ENCODE measurements at places on chromosomes 7 and 10.

GRCh38 chr10:10869592-10869991 is 148.1 kb upstream of the CELF2 start:
- no peak for DNase-seq

GRCh38 chr7:147915781-147916180 is 674.8 kb upstream of the C7orf33 start:
- DNase-seq: no peak

DNA sequence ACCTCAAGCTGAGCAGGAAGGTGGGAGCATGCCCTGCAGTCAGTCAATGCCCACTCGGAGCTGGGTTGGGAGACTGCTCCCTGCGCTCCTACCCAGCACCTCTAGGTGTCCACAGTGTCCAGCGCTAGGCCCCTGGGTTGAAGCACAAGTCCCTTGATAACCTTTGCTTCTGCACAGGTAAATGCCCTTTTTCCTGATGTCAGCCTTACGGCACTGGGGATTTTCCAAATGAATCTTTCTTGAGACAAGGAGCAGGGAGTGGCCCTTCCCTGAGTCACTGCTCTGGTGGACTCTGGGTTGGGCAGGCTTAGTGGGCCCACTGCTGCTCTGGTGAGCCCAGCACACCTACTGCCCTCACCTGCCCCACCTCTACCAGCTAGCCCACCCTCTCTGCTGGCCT is 61.9 kb upstream of the OPN4 start:
- no peak for DNase-seq

GRCh38 chr7:101058355-101058754 is 26.9 kb upstream of the TRIM56 start:
- DNase-seq: no peak

DNA sequence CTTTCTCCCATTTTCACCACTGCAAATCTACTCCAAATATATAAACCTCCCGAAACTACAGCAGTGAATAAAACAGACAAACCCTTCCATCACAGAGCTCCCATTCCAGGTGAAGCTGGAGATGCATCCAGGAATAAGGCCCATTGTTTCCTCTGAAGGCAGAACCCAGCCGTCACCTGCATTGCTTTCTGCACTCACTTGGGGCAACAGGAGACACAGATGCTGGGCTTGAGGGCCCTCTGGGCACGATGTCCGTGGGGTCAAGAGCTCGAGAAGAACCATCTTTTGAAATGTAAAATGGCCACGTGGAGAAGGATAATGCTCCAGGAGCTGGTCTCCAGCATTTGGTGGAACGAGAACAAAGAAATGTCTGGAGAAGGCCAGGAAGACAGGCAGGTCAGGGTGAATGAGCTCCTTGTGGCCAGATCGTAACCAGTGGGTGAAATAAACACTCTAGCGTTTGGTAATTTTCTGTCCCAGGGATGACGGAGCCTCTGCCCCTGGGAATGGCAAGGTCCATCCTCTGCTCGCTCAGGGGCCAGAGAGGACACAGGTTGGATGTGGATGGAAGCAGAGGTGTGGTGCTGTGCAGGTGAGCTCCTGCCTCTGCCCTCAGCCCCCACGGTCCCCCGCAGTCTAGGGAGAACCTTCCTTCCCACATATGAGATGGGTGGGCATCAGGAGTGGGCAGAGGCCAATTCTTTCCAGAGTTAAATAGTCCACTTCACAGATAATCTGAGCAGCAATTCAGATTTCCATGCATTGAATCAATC is 556.1 kb downstream of the DNAJB6 start:
- no peak for DNase-seq

- DNase-seq: no peak
Observed at GRCh38 chr10:44478876-44479705, 94.2 kb upstream of the CXCL12 start.

DNA sequence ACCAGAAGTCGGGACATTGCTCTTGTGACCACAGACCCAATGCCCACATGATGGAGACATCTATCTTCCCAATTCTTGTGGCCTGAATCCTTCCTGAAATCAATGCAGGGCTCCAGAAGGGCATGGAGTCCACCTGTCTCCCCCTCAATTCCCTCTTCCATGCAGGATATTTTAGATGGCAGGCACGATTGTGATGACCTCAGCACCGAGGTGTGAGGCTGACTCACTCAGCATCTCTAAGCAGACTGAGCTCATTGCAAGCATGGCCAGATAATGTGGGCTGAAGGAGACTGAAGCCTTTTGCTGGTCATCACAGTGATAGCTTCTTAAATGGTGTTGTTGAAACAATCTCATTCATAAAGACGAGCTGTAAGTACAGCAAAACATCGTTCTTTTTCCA is 374.9 kb upstream of the PODXL start:
- DNase-seq: no peak

GRCh38 chr7:98930921-98931320 is 52.6 kb downstream of the TRRAP start:
- DNase-seq: no peak

DNA sequence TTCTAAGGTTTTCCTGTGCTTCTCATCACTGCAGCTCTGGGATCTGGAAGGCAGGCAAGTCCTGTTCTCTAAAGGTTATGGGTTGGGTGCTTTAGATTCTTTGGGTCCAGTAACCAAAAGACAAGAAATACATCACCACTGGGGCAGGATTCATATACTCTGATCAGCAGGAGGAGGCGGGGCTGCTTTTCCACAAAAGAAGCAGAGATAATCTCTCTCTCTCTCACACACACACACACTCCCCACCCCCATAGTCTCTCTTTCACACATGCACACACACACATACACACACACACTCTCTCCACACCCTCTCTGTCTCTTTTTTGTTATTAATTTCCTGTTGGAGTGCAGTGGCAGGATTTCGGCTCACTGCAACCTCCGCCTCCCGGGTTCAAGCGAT is 13.0 kb upstream of the ACBD5 start:
- DNase-seq: no peak

DNA sequence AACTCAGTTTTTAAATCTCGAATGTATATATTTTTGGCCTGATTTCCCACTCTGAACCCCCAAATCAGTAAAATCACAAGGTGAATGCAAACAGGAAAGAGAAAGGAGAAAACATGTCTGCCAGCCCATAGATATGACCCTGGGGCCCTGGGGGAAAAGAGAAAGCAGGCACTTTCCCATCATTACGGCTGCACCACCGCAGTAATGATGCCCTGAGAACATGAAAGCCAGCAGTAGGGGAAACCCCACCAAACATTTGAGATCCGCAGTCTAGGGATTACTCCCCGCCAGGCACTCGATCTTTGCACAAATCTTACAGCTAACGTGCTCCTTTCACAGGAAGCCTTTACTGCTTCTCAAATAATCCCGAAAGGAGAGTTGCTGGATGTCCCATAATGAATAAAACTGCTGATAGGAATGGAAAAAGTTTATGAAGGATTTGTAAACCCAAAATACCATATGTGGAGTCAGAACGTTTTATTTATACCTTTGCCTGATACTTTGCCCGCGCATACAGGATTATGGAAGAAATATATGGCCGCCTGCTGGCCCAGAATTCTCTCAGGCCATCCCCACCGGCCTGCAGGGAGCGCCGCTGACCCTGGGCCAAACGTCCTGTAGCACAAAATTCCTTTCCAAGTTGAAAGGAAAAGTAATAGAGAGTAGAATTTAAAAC is 180.0 kb upstream of the INHBA start:
- no peak for DNase-seq

DNA sequence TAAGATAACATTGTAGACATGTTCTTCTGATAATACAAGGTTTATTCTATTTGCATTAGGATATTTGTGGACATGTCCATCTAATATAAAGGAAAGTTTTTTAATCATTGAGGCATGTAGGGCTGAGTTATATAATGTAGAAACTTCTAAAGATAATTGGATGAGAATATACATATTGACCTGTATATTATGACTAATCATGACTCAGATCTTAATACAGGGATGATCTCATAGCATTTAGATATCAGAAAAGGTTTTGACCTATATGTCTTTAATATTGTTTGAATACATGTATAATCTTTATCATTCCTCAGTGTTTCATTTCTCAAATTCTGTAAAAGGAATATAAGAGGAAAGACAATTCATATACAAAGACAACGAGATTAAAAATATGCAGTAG is 39.2 kb downstream of the CD36 start:
- DNase-seq: no peak

- no peak for DNase-seq
Observed at GRCh38 chr7:142420554-142421362, 162.9 kb upstream of the PRSS58 start.

- DNase-seq: no peak
Observed at GRCh38 chr7:82209179-82209747, 234.3 kb downstream of the CACNA2D1 start.

DNA sequence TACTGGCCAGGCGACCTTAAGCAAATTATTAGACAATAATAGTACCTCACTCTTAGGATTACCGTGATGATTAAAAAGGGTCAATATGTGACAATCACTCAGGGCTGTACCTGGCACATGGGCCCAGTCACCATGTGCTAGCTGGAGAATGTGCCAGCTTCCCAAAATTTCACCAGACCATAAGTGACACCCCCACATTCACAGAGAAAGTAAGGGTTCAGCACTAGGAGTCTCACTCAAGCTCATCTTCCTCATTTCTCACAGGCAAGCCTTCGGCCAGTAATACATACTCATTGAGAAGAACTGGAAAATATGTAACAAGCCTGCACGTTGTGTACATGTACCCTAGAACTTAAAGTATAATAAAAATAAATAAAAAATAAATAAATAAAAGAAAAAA is 22.4 kb upstream of the C10orf71 start:
- DNase-seq: no peak

GRCh38 chr10:123884907-123885381 is 6.7 kb downstream of the CPXM2 start:
- DNase-seq: no peak

DNA sequence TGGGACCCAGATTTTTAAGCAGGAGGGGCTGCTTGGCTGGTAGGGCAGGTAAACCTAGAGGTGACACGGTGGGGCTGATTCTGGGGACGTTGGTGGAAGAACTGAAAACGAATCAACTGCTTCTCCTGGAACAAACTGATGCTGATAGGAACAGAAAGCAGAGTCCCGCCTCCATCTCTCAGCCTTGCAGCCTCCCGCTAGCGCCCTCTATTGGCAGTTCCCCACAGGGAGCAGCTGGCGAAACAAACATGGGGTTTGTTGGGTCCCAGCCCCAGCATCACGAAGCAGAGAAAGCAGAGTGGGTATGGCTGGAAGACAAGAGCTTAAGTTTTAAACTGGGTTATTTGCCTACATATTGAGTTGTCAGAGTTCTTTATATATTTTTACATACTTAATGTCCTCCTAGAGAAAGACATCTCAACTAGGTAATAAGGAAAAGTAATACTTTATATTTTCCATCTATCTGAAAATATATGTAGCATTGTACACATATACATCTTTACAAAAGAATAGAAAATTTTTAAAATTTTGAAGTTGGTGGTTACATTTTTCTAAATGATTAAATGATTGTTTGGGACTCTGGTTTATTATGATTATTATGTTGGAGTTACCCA is 42.3 kb upstream of the FOXI2 start:
- DNase-seq: no peak

GRCh38 chr10:77097625-77098024 is 540.0 kb downstream of the KCNMA1 start:
- no peak for DNase-seq

GRCh38 chr7:149821191-149822148 is 16.7 kb upstream of the ZNF862 start:
- no peak for DNase-seq

DNA sequence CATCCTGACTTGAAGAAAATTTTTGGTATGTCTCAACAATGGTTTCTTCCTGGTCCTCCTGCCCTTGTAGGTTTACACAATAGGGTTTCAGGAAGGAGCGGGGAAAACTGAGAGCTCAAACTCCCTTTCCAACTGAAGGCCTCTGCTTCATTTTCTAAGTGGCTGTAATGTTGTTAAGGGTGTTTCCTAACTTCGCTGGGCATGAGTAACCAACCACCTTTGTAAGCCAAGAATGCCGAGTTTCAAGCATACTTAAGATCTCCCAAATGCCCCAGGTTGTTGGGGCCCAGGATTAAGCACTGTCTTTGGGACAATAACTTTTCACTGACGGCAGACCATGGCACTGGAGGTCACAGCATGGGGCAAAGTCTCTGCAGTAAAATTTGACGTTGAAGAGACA is 33.6 kb upstream of the DRGX start:
- DNase-seq: no peak

DNA sequence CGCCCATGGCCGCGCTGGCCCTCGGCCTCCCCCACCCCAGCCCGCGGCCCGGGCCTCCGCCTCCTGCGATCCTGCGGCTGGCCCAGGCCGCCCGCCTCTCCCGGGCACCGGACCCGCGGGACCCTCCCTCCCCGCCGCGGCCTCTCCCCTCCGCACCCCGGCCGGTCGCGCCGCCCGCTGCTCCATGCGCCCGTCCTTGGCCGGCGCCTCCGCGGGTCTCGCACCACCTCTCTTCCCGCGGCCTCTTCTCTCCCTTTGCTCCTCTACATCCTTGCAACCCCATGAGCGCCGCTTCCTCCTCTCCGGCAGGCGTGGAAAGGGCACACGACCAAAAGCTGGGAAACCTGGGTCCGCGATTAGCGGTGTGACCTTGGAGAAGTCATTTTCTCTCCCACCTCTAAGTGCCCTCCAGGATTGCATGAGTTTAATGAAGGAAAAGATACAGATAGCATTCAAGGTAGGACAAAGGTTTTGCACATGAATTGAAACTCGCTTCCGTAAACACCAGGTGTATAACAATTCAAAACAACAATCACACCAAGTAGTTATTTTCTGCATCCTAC is 448 bp upstream of the SRPK2 start:
- peak; percentile 49 for DNase-seq

GRCh38 chr7:25906003-25906402 is 246.0 kb upstream of the NFE2L3 start:
- DNase-seq: no peak

DNA sequence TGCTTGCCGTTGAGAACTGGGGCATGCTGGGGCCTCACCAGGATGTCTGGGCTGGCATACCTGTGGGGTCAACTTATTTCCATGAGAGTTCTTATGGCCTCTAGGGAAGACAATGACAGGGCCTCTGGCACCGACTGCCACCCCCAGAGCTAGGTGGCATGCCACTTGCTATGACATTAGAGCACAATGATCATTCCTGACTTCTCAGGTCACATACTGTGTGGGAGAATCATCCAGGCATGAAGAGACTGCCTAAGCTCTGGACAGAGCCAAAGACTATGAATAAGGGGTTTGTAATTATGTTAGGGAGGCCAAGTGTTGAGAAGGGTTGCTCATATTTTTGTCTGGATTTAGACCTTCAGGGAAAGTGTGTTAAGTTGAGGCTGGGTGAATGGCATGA is 97.5 kb downstream of the PTPN20 start:
- DNase-seq: no peak

GRCh38 chr10:112677689-112678088 is 230.7 kb downstream of the VTI1A start:
- DNase-seq: no peak

GRCh38 chr10:79269969-79270368 is 77.3 kb upstream of the PPIF start:
- no peak for DNase-seq

DNA sequence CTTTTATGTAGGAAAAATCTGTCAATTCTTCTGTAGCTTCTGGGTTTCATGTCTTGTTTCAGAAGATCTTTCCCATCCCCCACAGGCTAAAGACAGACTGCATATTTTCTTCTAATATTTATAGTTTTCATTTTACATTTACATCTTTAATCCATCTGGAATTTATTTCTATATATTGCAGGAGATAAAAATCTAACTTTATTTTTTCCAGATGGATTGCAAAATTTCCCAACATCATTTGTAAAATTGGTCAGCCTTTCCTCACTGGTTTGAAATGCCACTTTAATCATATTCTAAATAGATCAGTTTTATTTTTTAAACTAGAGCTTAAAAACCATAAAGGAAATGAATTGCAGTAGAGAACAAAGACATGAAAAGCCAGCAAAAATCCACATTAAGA is 46.9 kb downstream of the TMEM26 start:
- no peak for DNase-seq
